ENCODE measurements at places on chromosomes 12 and 14.

DNA sequence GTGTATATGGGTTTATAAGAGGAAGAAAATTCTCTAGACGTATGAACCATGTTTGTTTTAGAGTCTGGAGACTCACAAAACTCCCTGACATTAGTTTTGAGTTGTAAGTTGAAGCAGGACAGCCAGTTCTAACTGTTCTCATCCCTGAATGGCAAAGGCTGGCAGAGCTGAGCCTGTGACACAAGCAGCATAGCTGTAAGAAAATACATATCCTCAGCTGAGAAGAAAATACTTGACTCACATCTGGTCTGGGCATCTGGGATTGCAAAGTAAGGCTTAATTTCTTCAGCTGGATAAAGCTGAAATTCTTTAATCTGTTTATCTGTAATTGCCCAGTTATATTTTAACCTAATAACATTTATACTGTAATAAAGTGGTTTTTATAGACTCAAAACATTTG, 156.3 kb downstream of the PELI2 start:
- no peak for DNase-seq

DNA sequence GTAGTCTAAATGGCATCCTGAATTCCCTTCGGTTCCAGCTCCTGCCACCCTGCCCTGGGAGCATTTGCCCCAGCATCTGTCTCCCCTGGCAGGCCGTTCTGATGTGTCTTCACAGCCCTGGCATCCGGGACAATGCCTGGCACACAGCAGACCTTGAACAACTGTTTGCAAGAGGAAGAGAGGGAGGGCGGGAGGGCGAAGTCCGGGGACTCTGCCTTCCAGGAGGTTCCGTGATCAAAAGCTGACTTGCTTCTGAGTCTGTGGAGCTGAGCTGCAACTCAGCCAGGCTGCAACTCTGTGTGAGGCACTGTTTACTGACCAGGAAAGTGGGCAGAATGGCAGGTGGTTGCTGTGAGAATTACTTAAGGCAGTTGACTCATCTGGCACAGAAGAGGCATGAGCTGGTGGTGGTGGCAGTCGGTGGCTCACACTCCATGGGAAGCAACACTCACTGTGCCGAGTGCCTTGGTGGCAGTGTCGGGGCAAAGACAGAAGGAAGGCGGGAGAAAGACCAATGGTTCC, 61.1 kb upstream of the DLK1 start:
- no peak for DNase-seq

- DNase-seq, result no peak
These were observed 780.5 kb downstream of the NRXN3 start for GRCh38 chr14:78950649-78951048.

GRCh38 chr12:16608946-16609539, 3.1 kb upstream of the LMO3 start:
- DNase-seq, result no peak

DNA sequence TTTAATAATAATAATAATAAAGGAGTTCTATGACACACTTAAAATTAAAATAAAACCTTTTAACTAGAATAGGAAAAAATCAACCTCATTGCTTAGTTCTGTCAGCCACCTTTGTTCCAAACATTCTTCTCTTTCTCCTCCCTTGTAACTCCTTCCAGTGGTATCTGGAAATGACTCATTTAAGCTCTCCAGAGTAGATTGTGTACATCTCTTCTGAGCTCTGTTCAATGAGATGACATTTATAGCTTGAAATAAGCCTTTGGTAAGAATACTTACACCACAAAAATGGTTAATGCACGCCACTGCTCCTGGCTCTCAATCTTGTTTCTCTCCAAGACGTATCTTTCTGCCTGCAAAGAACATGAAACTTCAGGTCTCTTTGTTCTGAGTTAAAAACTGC, 70.3 kb downstream of the STAB2 start:
- DNase-seq, result no peak

DNA sequence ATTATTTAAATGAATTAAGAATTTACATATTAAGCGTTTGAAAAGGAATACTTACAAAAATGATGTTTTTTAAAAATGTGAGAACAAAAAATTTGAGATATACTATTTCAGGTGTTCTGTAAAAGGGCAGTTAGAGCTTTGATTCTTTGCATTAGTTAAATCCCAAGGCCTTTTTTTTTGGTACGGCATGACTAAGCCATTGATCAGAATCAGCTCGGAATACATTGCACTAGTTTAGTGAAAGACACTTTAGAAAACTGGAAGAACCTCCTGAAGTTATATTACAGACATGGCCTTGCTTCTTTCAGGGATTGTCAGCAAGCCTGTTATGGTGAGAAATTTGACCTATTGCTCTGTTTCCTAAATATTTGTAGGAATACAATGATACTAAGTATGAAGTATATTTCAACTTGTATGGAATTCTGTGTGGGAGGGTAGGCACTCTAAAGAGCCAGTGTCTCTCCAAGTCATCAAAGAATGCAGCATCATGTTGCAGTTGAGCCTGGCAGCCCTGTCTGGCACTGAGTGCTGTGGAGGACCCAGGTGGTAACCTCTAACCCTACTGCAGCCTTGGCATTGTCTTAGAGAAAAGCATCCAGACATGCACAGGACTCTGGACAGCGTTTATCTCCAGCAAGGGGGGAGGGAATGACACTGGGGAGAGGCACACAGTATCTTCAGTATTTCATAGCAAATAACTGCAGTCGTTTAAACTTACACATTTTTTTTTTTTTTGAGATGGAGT, 1.5 kb downstream of the KLC1 start:
- DNase-seq, result no peak

- DNase-seq, result no peak
These were observed 63.9 kb upstream of the KCNA5 start for GRCh38 chr12:4979737-4980136.

- peak; percentile 40 for DNase-seq
These were observed 58.0 kb downstream of the PAPLN start for GRCh38 chr14:73295198-73295796.

GRCh38 chr14:63478010-63478409, 65.2 kb downstream of the PPP2R5E start:
- peak; percentile 87 for DNase-seq

- DNase-seq, result no peak
These were observed 309.1 kb upstream of the FKBP4 start for GRCh38 chr12:2485681-2486080.

DNA sequence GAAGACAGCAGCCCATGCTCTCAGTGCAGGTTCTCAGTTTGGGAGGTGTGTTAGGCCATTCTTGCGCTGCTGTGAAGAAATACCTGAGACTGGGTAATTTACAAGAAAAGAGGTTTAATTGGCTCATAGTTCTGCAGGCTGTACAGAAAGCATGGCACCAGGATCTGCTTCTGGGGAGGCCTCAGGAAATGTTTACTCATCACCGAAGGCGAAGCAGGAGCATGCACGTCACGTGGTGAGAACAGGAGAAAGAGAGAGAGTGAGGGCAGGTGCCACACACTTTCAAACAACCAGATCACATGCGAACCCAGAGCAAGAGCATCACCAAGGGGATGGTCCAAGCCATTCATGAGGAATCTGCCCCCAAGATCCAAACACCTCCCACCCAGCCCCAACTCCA, 9.0 kb upstream of the LRP6 start:
- DNase-seq, result no peak

- DNase-seq, result no peak
These were observed 421.8 kb upstream of the PDE3A start for GRCh38 chr12:19946550-19946949.

- no peak for DNase-seq
These were observed 18.7 kb downstream of the NRXN3 start for GRCh38 chr14:78188882-78189281.

GRCh38 chr14:70514168-70515069, 20.4 kb downstream of the ADAM20 start:
- DNase-seq, result peak; percentile 47

DNA sequence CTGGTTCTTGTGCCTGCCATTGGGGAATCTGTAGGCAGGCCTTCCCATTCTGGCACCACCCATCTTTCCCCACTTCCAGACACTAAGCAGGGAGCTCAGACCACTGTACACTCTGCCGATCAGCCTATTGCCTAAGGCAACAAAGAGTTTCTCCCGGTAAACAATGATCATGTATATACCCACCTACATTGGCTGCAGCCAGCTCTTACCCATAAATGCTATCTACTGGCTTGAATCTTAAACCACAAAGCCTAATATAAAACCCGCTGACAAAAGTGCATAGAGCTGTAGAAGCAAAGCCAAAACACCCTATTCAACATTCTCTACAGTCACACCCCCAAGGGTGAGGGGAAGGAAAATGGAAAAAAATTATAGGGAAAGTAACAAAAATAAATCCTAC, 20.8 kb upstream of the GLIPR1 start:
- DNase-seq, result no peak

DNA sequence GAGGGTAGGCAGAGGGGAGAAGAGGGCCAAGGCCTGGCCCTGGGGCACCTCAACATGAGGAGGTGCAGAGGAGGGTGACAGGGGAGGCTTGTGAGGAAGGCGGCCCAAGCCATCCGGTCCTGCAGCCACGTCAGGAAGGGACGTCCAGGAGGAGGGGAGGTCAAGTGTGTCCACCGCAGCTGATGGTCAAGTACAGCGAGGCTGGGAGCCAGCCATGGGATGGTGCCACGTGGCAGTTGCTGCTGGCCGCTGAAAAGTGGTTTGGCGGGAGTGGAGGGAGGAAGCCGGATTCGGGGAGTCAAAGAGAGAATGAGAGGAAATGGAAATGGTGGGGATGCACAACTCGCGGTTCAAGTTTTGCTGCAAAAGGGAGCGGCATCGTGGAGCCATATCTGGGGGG, 41.2 kb downstream of the PRIMA1 start:
- no peak for DNase-seq

DNA sequence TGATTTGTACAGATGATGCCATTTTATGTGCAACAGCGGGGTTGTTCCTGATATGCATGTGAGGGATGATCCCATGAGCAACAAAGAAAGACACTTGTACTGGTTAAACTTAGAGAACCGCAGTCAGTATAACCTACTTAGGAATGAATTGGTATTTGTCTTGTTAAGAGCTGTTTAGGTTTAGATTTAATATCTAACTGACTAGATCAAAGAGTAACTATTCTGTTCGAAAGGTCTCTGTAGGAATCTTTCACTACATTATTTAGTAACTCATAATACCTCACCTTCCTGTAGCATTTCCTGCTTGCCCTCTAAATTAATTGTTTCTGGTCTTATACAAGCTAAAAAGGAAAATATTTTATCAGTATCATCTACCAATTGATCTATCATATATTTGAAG, 350.4 kb downstream of the TRHDE start:
- no peak for DNase-seq

DNA sequence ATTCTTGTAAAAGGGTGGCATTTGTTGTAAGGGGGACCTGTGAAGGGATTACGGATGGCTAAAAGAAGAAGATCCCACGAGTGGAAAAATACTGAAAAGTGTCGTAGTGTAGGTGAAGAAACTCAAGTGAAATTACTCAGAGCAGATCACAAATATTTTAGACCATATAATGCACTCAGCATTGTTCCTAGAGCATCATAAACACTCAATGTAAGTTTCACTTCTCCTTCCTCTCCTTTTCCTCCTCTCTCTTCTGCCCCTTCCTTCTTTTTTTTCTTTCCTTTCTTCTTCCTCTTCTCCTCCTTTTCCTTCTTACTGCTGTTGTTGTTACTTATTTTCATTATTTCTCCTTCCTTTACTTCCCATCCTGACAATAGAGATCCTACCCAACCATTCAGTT, 445.6 kb downstream of the ADAMTS20 start:
- DNase-seq, result no peak

DNA sequence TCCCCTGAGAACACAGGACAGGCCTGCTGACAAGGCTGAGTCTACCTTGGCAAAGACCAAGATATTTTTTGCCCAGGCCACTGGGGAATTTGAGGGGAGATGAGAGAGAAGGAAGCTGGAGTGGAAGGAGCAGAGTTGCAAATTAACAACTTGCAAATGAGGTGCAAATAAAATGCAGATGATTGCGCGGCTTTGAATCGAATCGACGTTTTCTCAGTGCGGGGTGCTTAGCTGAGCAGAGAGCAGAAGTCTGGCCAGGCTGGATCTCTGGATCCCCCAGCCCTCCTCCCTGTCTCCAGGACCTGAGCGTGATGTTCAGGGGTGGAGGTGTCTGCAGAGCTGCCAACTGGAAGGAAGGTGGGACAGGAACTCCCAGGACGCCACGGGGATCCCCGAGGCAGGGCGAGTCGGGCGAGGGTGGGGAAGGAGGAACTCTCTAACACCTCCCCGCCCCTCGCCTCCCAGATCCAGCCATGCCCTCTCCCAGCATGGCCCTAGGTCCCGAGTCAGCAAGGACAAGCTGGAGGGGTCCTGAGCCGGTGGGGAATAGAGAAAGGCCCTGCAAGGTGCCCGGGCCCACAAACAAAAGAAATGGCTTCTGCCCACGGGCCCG, 527 bp upstream of the CARMIL3 start:
- DNase-seq, result no peak

GRCh38 chr14:65676361-65677014, 264.0 kb downstream of the FUT8 start:
- no peak for DNase-seq

DNA sequence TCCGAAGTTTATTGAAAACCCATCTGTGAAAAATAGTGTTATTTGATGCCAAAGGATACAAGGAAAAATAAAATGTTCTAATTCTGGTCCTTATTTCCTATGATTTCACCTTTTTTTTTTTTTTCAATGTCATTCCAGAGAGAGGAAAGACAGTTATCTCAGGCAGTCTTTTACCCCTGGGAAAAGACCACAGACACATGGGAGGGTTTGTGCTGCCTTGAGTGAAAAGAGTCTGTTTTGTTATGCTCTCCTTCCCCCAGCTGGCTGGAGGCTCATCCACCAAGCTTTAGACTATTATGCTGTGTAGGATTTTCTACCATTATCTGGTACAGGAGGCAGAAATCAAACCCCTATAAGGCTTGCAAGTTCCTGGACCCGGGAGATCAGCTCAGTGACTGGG, 151.8 kb downstream of the CRADD start:
- DNase-seq, result no peak

DNA sequence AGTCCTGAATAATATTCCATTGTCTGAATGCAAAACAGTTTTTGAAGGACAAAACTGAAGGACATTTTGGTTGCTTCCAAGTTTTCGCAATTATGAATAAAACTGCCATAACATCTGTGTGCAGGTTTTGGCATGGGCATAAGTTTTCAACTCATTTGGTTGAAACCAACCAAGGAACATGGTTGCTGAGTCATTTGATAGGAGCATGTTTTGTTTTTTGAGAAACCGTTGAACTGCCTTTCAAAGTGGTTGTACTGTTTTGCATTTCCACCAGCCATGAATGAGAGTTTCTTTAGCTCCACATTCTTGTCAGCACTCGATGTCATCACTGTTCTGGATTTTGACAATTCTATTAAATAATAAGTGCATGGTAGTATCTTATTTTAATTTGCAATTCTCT, 23.0 kb upstream of the GSG1 start:
- peak; percentile 16 for DNase-seq

DNA sequence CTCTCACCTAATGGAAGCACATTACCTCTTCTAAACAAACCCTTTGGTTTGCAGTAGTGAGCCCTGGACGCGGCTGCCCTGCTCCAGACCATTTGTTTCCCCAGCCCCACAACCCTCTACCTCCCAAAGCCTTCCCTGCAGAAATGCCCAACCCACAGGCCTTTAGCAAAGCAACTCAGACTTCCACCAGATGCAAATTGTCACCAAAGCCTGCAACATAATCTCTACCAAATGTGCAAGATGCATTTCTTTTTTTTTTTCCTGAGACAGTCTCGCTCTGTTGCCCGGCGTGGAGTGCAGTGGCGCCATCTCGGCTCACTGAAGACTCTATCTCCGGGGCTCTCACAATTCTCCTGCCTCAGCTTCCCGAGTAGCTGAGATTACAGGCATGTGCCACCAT, 56.2 kb downstream of the VWF start:
- DNase-seq, result no peak

- no peak for DNase-seq
These were observed 35.2 kb downstream of the ASCL1 start for GRCh38 chr12:102992720-102993119.

Measured in activated CD4-positive, alpha-beta T cell treated with anti-CD3 and anti-CD28 coated beads, Interleukin-2, Interleukin-4, amounts not matched to agents 100 ng/mL and 50 ng/mL, durations not matched to agents 16 hours and 8 hours (primary cell).